AG09319 (cell line): ENCODE measurements at places on chromosomes 7 and 10.

GRCh38 chr7:30970074-30970473 is 6.3 kb downstream of the GHRHR start:
- DNase-seq: no peak

- no peak for DNase-seq
These were observed 18.1 kb upstream of the OIT3 start for GRCh38 chr10:72875250-72876055.

DNA sequence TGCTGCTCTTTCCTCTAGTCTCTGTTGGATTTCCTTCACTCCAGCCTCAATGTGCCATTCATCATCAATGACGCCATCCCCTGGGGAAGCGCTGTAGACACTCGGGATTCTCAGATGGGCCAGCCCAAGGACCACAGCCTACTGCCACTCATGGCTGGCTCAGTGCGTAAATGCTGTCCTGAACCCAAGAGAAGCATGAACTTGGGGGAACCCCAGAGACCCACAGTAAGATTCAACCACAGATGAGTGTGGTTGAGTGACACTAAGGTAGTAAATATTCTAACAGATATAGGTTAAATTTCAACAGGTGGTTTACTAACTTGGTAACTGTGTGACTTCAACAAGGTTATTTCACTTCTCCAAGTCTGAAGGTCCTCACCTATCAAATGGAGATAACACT is 304.1 kb downstream of the GRM8 start:
- DNase-seq: no peak

DNA sequence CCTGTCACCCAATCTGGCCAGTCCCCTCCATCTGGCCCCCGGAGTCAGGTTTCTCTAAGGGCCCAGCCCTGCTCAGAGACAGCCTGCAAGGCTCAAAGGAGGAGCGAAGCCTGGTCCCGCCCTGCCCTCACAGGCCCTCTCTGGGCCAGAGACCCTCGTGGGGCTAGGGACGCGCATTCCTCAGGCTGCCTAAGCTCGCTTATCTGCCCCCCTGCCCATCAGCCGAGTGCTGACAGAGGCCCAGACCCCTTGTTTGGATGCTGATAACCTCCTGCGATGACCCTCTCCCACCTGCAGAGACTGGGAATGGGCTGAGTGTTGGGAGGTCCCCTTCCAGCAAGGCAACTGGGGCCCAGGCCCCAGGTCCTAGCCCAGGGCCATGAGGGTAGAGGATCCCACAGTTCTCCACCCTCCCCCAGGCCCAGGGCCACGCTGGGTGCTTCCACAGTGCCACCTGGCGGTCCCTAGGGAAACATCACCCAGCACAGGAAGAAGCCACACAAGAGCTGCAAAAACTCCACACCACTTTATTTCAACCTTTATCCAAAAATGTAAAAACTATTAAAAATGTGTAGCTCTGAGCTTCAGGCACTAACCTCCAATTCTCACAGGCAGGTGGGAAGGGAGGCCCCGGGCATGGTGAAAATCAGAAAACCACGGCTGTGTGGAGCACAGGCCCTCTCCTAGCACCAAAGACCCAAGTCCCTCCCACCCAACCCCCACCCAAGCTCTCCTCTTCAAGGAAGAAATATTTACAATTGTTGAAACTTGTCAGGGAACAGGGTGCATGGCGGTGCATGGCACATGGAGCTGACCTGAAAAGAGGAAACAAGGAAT is 2.2 kb downstream of the NPM3 start:
- peak; percentile 12 for DNase-seq

DNA sequence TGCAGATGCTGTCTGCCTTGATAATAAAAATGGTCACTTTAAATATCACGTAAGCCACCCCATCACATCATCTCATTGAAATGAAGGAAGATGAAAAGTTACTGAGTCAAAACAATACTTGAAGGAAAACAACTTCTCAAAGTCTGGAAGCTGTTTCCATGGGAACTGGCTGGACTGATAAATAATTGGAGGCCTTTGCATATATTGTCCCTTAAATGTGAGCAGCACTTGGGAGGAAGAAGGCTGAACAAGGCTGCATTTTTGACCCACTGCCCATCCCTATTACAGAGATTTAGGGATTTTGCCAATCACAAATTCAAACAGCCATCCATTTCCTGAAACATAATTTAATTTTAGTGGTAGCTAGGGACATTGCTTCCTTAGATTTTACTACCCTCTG is 18.2 kb upstream of the MAGI2 start:
- no peak for DNase-seq

DNA sequence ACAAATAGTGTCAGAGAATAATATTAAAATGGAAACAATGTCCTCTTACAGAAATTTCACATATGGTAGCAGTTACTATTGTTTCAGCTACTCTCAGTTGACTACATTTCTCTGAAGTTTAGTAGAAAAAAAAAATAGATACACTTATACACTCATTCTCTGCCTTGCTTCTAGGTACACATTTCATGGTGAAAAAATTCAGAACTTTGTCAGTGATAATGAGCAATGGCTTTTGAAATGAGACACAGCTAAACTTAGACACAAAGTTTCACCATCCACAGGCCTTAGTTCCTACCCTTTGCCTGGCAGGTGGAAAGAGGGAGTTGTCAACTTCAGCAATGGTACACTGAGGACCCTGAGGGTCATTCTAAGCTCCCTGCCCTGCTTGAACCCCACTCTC is 69.2 kb downstream of the CPVL start:
- no peak for DNase-seq

- no peak for DNase-seq
These were observed 129.3 kb downstream of the WNT2 start for GRCh38 chr7:117193564-117193963.

- no peak for DNase-seq
These were observed 63.2 kb upstream of the AMPH start for GRCh38 chr7:38694326-38694725.

GRCh38 chr7:36994456-36995112 is 270.3 kb upstream of the AOAH start:
- DNase-seq: no peak

GRCh38 chr10:12499076-12499986 is 150.0 kb downstream of the CAMK1D start:
- no peak for DNase-seq

GRCh38 chr10:46555366-46555712 is 1.1 kb downstream of the GPRIN2 start:
- DNase-seq: no peak

DNA sequence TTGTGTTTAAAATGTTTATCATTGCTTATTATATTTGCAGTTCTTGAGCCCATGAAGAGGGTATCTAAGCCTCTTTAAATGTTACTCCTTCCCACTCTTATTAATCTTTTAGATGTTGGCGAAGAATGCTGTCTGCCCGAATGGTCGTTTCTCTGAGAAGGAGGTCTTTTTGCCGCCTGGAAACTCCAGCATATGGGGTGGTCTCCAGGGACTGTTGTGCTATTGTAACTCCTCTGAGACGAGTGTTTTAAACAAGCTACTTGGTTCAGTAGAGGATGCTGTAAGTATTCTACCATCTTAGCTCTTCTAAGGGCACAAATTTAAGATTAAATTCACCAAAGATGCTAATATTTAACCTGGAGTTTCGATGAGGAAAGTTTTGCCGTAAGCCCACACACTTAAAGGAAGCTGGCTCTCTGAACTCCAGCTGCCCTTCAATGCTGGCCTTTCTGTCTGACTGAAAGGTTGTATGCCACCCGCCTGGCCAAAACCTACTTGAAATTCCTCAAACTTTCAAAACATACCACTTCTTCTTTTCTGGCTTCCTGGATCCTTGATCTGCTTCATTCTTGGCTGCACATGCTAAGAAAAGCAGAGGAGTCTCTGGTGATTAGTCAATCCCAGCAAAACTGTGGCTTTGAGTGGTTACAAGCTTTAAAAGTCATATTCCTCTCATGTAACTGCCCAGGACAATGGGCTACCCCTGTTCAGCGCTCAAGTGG is 74.7 kb downstream of the ABCA13 start:
- no peak for DNase-seq

DNA sequence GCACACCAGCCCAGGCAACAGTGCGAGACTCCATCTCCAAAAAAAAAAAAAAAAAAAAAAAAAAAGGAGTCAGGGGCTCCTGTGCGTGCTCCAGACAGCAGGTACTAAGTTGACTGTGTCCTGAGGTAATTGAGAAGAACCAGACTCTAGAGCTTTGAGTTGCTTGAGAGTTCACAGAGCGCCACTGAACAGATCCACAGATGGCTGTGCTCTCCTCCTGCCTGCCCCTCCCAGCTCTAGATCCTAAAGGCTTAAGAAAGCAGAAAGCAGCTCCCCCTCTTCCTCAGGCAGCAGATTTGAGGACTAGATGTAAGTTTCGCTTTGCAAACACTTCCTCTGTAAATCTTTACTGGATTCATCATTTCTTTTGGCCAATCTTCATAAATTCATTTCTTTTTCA is 38.7 kb downstream of the SHH start:
- DNase-seq: no peak

DNA sequence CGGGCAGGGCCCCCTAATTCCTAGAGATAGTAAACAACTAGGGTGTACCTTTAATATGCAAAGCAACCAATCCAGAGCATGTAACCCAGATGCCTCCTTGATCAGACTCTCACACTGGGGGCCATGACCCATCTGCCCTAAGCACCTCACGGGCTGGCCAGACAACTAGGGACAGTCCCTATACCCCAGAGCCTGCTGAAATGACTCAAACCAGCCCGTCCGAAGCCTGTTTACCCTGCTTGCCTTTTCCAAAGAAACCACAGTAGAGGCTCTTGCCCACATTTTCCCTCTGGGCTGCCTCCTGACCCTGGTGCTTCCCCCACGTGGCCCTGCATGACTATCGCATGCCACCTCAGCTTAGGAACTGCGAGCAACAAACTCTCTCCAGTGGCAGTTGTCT is 46.2 kb downstream of the RGS10 start:
- no peak for DNase-seq

GRCh38 chr7:374706-375311 is 84.8 kb downstream of the FOXL3 start:
- no peak for DNase-seq
